ENCODE measurements at places on chromosomes 13 and 19.
A peak's percentile ranks its signal among the peaks of the same experiment; 100 is the strongest.

- DNase-seq, result no peak
These were observed 632 bp downstream of the MARK4 start for GRCh38 chr19:45251452-45252354.

DNA sequence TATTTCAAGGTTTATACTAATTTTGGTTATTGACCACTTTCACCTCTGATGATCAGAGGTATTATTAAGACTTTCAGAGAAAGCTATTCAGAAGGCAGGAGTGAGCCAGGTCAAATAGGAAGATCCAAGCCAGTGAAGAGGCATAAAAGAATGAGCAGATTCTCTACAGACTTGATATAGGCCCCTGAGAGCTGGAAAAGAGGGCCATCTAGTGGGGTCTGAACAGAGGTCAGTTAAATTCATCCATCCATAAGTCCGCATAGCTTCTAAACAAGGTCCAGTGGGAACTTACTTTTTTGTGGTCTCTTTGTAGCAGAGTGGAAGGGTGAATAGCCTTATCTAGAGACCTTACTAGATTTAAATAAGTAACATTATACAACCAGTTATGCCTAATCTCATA lies 126.6 kb upstream of the UFM1 start:
- peak; percentile 2 for DNase-seq

DNA sequence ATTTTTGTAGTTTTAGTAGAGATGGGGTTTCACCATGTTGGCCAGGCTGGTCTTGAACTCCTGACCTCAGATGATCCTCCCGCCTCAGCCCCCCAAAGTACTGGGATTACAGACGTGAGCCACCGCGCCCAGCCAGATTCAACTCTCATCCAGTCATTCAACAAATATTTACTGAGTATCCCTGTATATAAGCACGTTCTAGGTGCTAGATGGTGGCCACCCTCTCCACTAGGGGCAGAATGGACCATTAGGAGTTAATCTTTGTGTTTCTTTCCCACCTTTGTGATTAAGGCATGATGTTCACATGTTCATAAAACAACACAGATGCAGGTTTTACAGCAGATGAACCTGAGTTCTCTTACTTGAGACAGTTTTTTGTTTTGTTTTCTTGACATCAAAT lies 7.3 kb downstream of the SHKBP1 start:
- DNase-seq, result peak; percentile 3

- no peak for DNase-seq
These were observed 453.5 kb downstream of the TDRD3 start for GRCh38 chr13:60850526-60850925.

DNA sequence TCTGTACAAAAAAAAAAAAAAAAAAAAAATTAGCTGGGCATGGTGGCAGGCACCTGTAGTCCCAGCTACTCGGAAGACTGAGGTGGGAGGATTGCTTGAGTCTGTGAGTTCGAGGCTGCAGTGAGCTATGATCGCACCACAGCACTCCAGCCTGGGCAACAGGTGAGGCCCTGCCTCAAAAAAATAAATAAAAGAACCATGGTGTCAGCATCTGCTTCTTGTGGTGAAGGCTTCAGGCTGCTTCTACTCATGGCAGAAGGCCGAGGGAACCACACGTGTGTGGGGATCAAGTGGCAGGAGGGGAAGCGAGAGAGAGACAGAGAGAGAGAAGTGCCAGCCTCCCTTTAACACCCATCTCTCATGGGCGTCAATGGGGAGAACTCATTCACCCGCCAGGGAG lies 13.5 kb downstream of the BCL3 start:
- DNase-seq, result no peak

DNA sequence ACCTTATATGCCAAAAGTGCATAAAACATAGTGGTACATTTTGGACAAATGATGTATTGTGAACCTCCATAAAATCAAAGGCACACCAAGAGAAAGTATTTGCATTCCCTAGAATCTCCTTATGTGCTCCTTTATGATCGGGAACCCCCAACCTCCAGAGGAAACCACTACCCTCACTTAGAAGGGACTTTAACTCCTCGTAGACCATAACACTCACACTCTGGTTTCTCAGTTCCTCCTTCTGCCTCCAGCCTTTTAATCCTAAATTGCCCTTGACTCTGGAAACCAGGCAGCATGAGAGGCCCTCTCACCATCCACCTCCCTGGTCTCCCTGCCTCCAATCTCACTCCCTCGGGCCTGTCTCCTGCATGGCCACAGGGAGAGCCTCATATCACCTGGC lies 9.8 kb upstream of the KCNN4 start:
- no peak for DNase-seq

DNA sequence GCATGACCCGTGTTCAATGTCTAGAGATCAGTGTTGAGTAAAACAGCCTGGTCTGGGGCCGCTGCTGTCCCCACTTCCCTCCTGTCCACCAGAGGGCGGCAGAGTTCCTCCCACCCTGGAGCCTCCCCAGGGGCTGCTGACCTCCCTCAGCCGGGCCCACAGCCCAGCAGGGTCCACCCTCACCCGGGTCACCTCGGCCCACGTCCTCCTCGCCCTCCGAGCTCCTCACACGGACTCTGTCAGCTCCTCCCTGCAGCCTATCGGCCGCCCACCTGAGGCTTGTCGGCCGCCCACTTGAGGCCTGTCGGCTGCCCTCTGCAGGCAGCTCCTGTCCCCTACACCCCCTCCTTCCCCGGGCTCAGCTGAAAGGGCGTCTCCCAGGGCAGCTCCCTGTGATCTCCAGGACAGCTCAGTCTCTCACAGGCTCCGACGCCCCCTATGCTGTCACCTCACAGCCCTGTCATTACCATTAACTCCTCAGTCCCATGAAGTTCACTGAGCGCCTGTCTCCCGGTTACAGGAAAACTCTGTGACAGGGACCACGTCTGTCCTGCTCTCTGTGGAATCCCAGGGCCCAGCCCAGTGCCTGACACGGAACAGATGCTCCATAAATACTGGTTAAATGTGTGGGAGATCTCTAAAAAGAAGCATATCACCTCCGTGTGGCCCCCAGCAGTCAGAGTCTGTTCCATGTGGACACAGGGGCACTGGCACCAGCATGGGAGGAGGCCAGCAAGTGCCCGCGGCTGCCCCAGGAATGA lies 1.5 kb upstream of the CEACAM5 start:
- peak; percentile 76 for DNase-seq
